ENCODE measurements at places on chromosomes 2 and 18.

DNA sequence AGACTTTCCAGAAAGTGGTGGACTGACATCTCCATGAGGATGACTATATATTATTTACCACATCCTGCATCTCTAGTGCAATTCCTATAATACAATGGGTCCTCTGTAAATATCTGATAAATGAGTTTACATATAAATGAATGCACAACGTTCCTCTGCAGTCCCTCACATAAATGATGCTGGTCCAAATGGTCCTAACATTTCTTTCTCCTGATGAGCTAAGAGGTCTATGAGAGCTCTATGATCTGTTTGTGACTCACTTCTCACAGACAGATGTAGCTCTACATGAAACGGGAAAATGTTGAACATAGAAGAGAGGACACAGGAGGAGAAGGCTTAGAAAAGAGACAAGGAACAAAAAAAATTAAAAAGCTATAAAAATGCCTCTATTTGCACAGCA is 201.2 kb upstream of the PIK3C3 start:
- peak; percentile 24 for DNase-seq

GRCh38 chr2:189236066-189236465 is 56.5 kb upstream of the COL5A2 start:
- DNase-seq = peak; percentile 51

DNA sequence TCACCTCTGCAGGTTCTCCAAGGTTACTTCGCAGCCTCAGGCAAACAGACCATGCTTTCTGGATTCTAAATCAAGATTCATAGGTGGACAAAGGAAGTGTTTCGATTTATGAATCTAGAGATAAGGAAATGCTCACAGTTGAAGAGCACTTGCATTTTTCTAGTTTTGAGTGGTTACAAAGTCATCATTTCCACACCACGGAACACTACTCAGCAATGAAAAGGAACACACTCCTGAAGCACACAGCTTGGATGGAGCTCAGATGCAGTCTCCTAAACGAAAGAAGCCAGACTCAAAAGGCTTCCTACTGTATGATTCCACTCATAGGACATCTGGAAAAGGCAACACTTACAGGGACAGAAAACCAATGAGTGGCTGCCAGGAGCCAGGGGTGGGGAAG is 31.7 kb downstream of the SDC1 start:
- no peak for DNase-seq

DNA sequence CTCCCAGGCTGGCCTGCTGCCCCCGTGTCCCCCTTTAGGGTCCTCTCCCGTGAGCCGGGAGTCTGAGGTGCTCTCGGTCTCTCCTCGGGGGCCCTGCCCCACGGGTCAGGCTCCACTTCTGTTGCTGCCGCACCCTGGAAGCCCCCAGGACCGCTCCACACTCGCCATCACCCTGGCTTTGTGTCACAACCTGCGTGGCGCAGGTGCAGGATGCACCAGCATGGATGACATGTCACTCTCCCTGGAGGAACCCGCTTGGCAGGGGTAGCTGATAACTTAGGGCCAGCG is 10.8 kb upstream of the ARHGEF4 start:
- no peak for DNase-seq

DNA sequence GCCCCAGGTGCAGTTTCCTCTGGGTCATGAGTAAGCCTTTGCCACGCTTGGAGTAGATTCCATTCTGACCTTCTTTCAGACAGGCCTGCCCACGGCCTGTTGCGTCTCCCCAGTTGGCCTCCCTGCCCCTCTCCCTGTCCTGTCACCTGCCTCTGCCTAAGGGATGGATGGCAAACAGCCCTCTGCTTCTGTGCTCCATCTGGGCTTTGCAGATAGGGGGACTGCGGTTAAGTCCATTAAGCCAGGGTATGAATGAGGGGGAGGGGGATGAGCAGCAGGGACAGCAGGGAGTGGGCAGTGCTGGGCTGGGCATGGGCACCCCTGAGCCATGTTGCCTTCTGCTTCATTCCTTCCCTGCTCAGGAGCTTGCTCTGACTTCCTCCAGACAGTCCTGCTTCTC is 37.6 kb upstream of the B3GNT7 start:
- no peak for DNase-seq
